ENCODE measurements at places on chromosomes 7 and 10.

- DNase-seq: peak; percentile 78
Observed at GRCh38 chr7:139680676-139681462, 96.9 kb downstream of the HIPK2 start.

DNA sequence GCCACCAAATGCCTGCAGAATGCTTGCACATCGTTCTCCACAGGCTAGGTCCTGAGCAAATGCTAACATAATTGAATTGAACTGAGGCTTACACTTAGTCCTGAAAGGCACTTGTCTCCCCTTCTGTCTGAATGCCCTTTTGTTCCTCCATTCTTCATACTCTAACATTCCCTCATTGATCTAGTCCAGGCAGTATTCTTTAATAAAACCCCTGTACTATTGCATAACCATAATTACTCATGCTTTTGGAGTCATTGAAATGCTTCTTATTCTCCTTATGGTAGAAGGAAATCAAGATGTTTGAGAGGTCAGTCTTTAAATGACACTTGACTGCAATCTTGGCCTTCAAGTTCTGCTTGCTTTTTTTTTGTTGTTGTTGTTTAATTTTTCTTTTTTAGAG, 7.1 kb downstream of the PI4K2A start:
- DNase-seq: peak; percentile 23

DNA sequence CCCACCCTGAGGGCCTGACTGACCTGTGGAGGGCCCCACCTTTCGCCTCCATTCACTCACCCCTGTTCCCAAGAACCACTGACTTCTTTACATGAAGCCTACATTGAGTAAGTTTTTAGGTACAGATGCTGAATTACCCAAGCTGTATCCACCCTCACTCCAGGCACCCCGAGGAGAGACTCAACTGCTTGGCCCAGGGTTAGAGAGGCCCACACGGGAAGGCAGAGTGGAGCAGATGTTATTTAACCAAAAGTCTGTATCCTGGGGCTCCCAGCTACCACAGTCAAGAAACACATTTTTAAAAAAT, 213.1 kb upstream of the FRMD4A start:
- DNase-seq: no peak

DNA sequence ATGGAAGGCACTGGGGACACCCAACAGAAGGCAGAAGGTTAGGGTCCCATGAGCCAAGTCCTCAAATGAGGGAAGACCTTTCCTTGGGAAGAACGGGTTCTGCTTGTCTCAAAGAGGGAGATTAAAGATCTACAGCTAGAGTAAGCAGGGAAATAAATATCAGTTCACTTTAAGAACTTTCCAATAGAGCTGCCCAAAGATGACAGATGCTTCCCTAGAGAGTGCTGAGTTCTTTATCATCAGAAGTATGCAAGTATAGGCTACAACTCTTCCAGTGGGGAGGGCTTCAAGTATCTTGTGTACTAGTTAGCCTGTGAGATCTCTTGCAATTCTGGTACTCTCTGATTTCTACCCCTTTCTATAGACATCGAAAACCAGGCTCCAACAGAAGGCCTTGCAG, 39.4 kb downstream of the EMX2 start:
- DNase-seq: no peak

- no peak for DNase-seq
Observed at GRCh38 chr7:112144284-112145059, 61.7 kb downstream of the DOCK4 start.

GRCh38 chr7:7732621-7733281, 14.3 kb upstream of the RPA3 start:
- DNase-seq: no peak

DNA sequence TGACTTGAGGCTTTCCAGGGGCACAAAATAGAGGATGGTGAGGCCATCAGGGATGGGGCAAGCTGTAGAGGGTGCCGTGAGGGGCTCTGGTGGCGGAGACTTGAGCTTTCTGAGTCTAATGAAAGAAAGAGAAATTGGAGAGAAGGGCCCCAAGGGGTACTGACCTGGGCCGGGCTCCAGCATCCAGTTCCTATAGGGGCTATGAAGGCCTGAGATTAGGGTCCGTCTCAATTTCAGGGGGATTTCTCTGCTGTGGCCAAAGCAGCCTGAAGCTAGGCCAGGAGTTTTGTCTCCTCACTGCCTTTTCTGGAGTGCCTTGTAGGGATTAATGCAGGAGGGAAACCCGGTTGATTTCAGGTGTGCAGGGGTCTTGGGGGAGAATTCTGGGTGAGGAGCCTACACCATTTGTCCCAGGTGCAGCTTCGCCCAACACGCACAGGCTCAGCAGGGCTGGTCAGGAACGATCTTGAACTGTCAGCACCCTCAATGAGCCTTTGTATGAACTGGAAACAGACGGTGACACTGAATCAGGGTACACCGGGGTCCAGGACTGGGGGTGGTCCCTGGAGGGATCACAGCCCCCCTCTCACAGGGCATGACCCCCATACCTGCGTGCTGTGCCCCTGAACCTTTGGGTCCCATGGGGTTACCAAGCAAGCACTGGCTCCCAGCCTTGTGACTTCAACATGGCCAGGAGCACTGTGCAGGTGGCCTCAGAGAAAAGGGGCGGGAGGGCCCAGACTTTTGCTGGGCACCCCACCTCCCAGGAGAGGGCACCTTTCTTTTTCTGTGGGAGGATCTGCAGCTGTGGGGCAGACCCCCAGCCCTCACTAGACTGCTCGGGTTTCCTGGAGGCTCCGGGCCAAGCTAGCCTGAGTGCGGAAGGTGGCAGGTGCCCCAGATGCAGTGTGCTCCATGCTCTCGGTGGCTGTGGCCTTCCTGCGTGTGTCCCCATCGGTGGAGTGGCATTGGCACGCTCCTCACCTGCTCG, 122.9 kb upstream of the RET start:
- no peak for DNase-seq

GRCh38 chr7:127799535-127800305, 147.7 kb downstream of the SND1 start:
- DNase-seq: no peak

DNA sequence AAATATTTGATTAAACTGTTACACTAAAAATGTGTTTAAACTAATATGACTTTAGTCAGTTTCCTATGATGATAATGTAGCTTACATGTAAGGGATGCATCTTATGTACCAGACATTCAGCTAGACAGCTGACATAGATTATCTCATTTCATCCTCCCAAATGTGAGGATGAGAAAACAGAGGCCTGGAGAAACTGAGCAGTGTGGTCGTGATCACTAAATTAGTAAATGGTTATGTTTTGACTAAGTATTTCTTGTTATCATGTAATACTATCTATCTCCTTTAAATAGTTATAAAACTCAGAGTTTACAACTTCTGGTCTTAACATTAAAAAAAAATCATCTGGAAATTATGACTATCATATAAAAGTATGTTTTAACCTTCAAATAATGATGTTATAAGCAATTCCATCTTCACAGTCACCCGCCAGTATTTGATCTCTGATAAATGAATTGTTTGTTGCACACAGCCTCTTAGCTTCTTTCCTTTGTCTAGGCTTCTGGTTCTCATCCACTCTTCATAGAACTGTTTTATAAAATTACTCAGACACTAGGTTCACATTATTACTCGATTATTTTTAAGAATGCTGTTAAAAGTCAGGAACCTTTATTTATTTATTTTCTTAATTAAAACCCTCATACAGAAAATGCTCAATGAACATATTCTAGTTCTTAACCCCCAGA, 33.6 kb upstream of the HDAC9 start:
- no peak for DNase-seq

DNA sequence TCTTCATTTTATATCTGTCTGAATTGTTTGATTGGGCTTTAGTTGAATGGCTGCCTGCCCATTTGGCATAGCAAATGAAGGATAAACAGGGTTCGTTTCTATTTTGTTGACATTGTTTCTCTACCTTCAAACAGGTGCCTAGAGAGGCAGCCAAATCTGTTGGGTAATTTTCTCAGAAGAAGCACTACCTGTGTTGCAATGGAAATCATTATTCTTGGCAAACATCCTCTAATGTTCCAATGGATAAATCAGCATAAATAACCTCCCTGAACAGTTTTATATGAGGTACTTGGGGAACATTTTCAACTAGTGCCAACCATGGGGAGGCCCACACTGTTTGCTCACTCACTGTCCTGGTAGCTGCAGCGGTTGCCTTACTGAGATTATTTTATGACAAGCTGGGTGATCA, 64.4 kb upstream of the PLPP4 start:
- no peak for DNase-seq

- DNase-seq: peak; percentile 4
Observed at GRCh38 chr7:23679898-23680413, at the start of gene FAM221A. FAM221A (plus strand) TSS chr7:23680199; CDS start chr7:23680219, 20 bp downstream.

GRCh38 chr10:64334084-64334483, 812.9 kb downstream of the REEP3 start:
- DNase-seq: no peak

GRCh38 chr10:111116762-111117445, 40.1 kb downstream of the ADRA2A start:
- DNase-seq: no peak

DNA sequence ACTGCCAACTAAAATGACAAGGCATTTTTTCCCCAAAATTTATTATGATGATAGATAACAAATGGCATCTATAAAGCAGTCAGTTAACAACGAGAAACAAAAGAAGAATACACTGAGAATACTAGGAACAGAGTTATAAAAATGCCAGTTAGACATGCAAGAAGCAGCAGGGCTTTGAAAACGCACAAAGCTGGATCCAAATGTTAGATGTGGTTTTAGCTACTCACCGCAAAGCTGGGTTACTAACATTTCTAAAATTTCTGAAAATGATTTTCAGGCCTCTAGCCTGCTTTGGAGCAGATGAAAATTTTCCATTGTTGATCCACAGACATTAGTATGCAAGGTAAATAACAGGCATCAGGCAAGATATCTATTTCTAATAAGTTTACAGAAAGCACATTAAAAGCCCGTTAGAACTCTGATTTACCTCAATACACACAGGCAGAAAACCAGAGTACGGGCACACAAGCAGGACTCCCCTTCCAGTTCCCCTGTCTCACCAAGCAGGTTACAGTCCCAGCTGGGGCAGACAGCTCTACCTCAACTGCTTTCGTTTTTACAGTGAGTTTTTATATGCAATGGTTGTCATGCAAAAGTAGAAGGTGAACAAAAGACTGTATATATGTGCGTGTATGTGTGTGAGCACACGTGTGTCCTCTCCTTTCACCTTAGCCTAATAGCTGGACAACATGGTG, 37.9 kb downstream of the GLI3 start:
- no peak for DNase-seq

GRCh38 chr7:27203964-27204594, 4.2 kb upstream of the HOXA13 start:
- DNase-seq: no peak

DNA sequence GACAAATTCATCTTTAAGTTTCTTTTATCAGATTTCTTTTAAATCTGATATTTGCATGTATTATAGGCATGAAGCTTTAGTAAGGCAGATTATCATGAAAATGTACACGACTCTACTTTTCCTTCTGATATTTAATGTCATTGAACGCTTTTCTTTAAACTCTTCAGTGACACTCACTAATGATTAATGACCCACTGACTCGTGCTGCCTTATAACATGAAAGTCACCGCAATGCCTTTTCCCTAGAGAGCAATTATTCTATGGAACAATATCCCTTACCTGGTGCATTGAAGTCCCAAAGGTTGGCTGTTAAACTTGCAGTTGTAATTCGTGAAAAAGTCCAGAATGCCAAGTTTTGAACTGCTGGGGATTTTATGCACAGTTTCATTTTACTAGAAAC, 33.4 kb upstream of the HGF start:
- no peak for DNase-seq

DNA sequence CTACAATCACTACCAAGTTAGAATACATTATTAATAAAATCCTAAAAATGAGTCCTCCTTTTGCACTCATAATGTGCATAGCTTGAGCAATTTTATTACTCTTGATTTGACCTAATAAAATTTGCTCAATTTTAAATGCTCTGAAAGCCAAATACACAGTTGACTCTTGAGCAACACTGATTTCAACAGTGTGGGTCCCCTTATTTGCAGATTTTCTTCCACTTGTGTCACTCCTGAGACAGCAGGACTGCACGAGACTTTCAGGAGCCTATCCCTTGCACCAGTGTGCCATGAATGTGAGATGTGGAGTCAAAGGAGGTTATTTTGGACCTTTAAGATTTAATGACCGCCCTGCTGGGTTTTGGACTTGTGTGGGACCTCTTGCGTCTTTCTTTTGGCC, 23.2 kb downstream of the RNF216 start:
- DNase-seq: no peak

DNA sequence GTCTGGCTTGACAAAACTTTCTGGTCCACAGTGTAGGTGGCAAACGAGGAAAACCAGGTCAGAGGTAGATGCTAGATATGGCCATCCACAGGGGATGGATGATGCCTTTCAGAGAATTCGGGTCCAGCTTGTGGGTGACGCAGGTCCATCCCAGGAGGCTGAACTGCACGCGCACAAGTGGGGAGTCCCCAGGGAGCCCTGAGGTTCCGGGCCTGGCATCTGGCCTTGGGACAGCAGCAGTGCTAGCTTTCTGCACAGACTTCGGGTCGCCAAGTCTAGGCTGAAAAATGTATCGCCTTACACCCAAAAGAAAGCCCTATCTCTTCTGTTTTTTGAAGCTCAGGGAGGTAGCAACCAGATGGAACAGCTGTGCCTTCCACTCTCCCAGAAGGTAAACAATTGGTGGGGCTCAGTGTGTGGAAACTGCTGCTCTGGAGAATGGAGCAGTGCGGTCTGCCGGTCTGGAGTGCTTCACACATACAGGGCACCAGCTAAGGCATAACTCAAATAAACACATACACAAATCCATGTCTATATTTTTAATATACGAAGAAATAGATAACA, 119.3 kb upstream of the ACBD5 start:
- no peak for DNase-seq

- DNase-seq: no peak
Observed at GRCh38 chr10:86411281-86411841, 44.8 kb upstream of the GRID1 start.

GRCh38 chr7:43888993-43889945, 17.1 kb downstream of the URGCP start:
- DNase-seq: no peak

GRCh38 chr7:77657427-77658224, 38.6 kb upstream of the RSBN1L start:
- no peak for DNase-seq

DNA sequence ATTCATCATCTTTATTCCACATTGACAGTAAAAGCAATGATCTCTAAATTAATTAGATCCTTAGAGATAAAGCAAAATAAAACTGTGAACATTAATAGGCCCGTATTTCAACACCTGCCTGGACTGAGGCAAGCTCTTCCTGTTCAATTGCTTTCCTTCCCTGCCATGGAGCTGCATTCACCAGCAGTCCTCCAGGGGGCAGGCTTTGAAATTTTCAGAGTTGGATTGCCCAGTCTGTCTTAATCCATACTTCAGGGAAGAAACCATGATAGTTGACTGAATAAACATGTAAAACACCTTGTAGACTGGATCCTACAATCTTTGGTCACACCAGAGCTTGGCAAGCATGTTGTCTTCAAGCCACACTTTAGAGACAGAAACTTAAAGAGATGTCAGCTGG, 936.6 kb downstream of the NRG3 start:
- no peak for DNase-seq

Data from keratinocyte (primary cell).